Activated CD8-positive, alpha-beta memory T cell treated with anti-CD3 and anti-CD28 coated beads, Interleukin-2, amount 10 ng/mL, durations not matched to agents 7 days and 5 days (primary cell): ENCODE measurements at places on chromosomes 5 and 9.
A peak's percentile ranks its signal among the peaks of the same experiment; 100 is the strongest.

DNA sequence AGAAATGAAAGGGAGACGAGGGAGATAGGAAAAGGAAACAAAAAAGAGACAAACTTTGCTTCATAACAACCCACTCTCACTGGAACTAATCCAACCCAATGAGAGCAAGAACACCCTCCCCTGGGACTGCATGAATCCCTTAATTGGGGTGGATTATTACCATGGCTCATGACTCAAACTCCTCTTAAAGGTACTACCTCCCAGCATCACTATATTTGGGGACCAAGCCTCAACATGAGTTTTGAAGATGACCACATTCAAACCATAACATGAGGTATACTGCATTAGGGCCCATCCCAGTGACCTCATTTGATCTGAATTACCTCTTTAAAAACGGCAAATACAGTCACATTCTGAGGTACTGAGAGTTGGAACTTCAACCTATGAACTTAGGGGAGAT is 8.0 kb downstream of the MTAP start:
- DNase-seq: no peak

DNA sequence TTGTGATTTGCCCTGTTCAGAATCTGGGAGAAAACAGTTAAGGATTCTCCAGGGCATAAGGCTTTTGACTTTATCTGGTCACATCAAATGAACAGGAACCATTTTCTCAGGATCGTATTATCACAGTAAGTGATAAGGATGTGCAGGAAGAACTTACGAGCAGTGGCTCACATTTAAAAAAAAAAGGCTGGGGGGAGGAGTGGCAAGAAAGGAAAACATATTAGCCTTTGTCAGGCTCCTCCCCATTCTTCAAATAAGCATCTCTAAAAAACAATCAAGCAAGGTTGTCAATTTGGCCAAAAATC is 234.3 kb upstream of the TMEM161B start:
- DNase-seq: no peak

DNA sequence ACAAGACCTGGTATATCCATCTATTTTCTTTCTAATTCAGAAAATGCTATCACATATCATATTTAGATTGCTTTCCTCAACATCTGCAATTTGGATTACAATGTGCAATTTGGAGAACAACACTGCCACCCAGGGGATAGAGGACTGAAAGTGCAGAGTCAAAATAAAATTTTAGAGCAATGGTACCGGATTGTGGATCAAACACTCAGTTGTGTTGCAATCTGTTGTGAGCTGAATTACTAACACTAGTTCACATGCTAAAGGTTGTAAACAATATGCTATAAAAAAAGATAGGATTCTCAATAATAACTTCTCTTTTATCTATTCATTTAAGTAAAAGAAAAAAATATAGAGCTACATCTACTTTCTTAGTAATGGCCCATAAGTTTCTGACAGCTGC is 11.9 kb upstream of the SRFBP1 start:
- DNase-seq: no peak

DNA sequence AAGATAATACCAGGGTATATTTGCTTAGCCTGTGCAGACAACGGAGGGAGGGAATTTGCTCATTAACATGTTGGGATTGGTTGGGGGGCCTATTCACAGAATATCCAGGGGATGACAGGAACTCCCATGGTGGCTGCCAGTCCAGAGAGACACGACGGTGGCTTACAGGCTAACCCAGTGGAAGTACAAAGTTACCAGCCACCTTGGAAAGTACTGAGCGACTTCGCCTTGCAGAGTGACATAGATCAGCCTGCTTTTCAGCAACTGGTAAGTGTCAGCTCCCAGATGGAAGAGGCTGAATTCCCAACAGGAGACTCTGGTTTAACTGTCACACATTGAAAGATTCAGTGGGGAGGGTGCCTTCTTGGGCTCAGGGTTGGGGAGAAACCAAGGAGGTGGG is 7.9 kb downstream of the ISL1 start:
- DNase-seq: no peak

GRCh38 chr5:152568016-152568415 is 162.9 kb upstream of the NMUR2 start:
- no peak for DNase-seq

DNA sequence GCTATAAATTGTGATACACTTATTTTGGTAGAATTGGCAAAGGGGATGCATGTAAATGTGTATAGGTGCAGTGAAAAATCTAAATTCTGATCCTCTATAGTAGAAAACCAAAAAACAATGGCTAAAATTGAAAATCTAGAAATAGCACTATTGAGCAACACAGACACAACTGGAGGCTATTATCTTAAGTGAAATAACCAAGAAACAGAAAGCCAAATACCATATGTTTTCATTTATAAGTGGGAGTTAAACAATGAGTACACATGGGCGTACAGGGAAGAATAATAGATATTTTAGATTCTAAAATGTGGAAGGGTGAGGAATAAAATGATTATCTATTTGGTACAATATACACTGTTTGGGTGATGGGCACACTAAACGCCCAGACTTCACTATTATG is 183.2 kb upstream of the TUSC1 start:
- DNase-seq: no peak

- DNase-seq: no peak
Measured at GRCh38 chr9:4680750-4681149, 1.4 kb downstream of the CDC37L1 start.

GRCh38 chr5:143638654-143639053 is 173.3 kb upstream of the HMHB1 start:
- no peak for DNase-seq

GRCh38 chr9:136765041-136765440 is 723 bp upstream of the LCN15 start:
- DNase-seq: no peak

DNA sequence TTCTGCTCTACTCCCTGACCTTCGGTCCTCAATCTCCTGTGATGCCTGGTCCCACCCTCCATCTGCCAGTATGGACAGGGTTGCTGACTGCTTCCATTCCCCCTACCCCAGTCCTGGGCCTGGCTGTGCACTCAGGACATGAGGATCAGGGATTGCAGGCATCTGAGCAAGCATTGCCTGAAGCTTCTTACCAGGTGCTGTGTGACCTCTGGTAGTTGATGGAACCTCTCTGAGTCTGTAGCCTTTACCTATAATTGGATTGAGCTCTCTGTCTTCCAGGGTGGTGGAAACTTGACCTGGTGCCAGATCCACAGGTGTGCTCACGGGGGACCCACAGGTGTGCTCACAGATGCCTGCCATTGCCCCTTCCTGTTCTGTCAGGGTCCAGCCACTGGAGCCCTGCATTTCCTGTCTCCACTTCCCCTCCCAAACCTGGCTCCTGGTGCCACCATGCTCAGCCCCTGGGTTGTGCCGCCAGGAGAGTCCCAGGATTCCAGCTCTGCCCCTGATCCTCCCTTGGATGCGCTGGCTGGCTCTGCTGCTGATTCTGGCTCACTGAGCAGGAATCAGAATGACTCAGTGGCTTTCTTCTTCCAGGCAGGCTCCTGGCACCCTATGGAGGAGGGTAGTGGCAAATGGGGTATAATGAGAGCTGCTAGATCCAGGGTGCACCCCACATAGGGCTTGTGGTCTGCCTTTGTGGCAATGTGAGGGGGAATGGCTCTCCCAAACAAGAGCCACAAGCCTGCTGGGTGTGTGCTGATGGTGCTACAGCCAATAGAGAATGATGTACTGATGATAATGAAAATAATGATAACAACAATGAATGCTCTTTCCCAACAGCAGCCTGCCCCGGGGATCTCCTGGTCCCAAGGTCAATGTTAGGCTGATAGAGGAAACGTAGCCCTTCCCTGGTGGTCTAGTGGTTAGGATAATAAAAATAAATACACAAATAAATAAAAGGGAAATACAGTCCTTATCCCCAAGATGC is 35.2 kb upstream of the PSD2 start:
- no peak for DNase-seq

DNA sequence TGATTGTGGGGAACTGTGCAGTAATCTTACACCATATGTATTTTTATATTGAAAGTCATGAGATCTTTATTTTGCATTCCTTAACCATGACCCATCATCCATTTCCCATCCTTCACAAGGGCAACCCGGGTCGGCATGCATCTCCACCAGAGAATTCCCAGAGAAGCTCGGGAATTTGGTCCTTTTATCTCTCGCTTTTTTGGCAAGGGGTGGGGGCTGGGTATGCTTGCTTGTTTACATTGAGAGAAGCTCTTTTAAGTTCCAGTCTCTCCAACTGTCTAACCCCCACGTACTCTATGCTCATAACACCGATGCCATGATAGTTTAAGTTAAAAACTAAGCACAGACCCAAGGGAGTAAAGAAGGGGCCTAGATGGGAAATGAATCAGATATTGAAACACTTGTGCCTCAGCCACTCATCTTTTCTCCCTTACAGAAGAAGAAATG is 109.9 kb upstream of the NFIB start:
- DNase-seq: no peak

GRCh38 chr9:124783830-124784229 is 6.9 kb downstream of the OLFML2A start:
- DNase-seq: peak; percentile 37

DNA sequence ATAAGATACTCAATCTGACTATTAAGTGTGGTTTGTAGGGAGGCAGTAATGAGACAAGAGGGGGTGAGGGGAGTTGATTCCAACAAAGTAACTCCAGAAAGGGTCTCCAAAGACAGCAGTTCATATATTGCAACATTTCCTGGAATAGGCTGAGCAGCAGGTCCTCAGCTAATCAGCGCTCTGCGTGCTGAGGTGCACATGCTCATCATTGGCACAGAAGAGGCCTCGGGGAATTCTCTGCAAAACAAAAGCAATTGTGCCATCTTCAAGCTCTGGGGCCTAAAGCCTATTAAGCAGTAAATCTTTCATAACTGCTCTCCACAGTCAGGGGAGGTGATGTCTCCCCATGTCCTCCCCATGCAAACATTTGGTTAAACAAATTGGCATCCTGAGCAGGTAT is 357.3 kb downstream of the SPOCK1 start:
- DNase-seq: no peak

DNA sequence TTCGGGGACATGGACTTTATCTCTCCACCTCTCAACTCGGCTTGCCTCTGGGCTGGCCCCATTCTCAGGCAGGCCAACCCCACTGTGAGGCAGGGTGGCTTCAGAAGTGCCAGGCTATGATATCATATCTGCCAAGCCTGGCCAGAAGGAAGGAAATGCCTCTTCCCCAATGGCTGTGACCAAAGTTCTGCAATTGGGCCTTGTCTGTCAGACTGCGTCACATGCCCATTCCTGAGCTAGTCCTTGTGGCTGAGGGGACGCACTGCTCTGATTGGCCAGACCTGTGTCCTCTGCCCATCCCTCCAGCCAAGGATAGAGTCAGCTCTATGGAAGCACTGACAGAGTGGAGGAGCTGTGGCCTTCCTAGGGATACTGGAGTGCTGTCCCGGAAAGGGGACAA is 11.9 kb downstream of the SMIM23 start:
- DNase-seq: no peak

DNA sequence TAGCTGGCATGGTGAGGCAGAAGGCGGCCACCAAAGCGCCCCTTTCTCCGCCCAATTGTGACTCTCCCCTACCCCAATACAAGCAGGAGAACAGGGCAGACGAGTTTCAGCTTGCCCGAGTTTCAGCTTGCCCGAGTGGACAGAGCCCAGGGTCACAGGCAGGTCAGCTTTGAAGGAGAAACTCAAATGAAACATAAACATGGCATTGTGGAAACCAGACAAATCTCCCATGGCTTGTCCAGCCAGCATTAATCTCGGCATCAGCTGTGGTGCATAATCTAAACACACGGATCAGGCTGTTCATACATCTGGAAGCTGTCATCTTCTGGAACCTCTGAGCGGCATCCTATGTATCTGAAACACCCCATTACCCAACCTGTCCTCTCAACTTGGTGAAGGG is 16.9 kb downstream of the PTCH1 start:
- DNase-seq: no peak

GRCh38 chr5:109450129-109450877 is 40.5 kb upstream of the PJA2 start:
- DNase-seq: no peak

DNA sequence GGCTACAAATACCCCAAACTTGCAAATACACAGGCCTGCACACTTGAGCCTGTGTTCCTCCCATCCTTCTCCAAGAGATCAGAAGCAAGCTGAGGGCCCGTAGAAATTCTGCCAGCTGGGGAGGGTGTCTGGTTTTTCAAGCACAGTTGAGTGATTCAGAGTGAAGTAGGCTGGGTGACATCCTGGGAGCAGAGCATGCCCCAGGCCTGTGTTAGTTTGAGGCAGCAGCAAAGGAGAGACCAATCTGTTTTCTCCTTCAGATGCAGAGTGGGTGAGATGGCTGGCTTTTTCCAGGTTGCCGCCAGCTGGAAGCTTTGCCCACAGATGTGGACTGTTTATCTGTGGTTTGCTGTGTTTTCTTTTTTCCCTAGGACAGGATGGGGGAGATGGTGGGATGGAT is 63.1 kb downstream of the RCL1 start:
- DNase-seq: no peak

GRCh38 chr5:145484158-145484557 is 351.0 kb downstream of the PRELID2 start:
- no peak for DNase-seq

DNA sequence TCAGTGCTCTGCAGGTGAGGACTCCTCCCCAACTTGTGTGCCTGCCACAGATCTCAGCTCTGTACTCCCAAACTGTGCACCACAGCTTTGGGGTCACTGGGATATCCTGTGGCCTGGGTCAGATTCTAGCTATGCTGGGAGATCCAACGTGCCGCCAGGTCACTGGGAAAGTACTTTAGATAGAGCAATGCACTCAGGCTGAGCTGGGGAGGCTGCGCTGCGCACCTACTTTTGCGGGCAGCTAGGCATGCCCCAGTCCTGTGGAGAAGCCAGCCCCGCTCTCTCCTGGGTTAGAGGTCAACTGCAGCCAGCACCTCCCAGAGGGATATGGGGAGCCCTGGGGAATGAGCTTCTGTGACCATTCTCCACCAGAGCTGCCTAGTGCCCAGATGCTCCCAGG is 552.1 kb upstream of the CDH9 start:
- DNase-seq: no peak

GRCh38 chr9:133257465-133257956 is 17.5 kb downstream of the ABO start:
- no peak for DNase-seq

GRCh38 chr9:74322661-74323314 is 174.3 kb upstream of the RORB start:
- DNase-seq: no peak

- peak; percentile 30 for DNase-seq
Measured at GRCh38 chr5:353612-354580, 32.4 kb downstream of the AHRR start.

GRCh38 chr9:123248630-123249029 is 19.8 kb downstream of the STRBP start:
- no peak for DNase-seq

DNA sequence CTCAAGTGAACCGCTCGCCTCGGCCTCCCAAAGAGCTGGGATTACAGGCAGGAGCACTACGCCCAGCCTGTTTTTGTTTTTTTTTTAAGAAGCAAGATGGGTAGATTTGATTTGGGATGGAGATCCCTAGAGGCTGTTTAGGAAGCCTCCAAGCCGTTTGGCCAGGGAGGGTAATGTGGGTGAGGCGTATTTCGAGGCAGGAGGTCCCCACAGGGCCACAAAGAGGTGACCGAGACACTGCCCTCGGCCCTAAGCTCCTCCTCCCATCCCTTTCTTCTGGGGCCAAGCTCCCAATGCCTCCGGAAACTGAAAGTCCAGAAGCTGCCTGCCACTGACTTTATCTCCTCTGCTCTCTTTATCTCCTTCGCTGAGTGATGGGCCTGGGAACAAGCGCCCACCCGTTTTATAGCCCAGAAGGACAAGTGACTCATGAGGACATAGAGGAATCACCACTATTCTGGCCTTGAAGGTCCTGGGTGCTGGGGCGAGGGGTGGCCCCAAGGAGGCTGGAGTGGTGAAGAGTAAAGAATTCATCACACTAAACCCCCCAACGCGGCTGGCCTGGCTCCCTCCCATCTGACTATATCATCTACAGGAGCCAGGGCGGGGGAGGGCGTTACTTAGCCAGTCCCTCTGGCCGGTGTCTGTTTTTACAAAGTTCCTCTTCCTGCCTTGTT is 2.0 kb upstream of the RALGDS start:
- no peak for DNase-seq
